ENCODE measurements at places on chromosomes 2 and 18.
A peak's percentile ranks its signal among the peaks of the same experiment; 100 is the strongest.

DNA sequence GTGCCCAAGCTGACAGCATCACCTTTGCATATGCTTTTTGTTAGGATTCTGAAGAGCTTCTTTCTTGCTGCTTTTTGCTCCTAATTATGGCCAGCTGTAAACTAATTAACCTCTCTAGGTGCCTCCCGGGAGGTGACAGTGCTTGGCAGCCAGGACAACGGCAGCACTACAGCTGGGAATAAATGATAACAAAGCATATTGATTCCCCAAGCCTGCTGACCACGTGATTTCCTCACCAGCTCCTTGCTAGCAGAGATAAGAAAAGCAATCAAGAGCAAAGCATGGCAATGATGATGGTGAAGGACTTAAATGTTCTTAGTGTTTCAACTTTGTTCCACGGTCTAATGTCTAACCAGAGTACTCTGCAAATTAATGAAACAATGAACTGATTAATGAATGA lies 1074.4 kb upstream of the GYPC start:
- ATAC-seq: peak; percentile 29

DNA sequence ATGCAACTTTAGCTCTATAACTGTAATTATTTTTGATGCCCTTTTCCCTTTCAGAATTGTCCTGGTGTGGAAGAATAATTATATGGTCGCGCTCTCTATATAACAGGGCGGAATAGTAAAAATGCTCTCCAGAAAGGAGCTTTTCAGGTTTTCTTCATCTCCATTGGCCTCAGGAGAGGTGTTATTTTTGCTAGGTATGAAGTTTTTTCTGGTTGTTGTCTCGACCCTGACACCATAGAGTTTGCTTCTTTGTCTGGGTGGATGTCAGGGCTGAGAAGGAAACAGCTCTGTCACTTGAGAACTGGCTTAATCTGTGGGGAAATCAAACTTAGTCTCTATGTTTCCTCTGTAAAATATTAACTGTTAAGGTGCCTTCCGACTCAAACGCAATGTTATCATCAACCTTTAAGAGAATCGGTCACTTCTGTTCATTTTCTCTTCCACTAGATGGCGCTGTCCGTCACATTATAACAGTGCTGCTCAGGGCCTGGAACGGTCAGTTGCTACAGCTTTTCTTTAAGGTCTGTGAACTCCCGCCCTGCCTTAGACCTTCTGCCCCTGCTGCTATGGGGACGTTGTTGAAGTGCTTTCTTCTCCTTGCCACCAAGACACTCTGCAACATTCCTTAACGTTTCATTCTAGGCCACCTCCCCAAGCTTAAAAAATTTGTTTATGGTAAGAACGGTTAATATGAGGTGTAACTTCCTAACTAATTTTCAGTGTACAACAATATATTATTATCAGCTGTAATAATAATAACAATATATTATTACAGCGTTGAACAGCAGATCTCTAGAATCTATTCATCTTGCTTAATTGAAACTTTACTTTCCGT lies 23.8 kb upstream of the SERPINB12 start:
- ATAC-seq: peak; percentile 94

GRCh38 chr2:102386004-102386403 lies 30.4 kb downstream of the IL18R1 start:
- ATAC-seq: no peak

- ATAC-seq: no peak
Measured at GRCh38 chr2:5125017-5125730, 567.0 kb upstream of the SOX11 start.

DNA sequence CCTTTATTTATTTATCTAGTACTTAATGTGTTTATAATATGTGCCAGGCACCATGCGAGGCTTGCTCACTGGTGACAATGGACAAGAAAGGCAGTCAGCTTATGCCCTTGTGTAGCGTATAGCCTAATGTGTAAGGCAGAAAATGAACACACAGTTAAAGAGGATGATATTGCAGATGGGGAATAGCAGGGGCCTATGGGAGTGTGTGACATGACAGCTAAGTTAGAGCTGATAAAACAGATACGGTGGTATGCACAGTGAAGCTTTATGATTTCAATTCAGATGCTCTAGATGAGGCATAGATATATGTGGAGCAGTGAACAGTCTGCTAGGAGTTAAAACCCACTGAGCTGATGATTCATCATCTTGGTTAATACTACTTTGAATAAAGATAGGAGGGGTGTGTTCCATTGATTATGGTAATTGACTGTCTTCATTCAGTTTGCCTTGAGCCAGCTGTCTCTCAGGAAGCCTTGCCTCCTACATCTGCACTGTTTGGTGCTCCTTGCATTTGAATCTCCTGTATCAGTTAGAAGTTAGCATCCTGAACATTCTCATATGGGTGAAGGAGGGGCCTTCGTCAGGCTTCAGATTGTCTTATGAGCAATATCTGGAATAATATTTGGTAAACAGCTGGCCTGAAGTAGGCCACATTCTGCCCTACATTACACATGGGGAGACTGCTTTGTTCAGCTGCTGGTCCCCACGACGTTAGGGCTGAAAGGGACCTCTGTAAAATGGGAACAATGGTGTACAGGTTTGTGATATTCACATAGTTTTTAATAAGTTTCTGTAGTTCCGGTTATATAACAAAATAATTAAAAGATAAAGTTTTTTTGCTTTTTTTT lies 13.2 kb downstream of the MAP4K4 start:
- peak; percentile 92 for ATAC-seq

- no peak for ATAC-seq
Measured at GRCh38 chr2:96325884-96326255, 753 bp downstream of the ITPRIPL1 start.

- ATAC-seq: no peak
Measured at GRCh38 chr2:156908825-156909224, 348.7 kb upstream of the GALNT5 start.

GRCh38 chr18:44803019-44803650 lies 122.4 kb downstream of the SETBP1 start:
- peak; percentile 98 for ATAC-seq
